Endodermal cell (in vitro differentiated cells): ENCODE measurements at places on chromosomes 11 and 22.
A peak's percentile ranks its signal among the peaks of the same experiment; 100 is the strongest.

DNA sequence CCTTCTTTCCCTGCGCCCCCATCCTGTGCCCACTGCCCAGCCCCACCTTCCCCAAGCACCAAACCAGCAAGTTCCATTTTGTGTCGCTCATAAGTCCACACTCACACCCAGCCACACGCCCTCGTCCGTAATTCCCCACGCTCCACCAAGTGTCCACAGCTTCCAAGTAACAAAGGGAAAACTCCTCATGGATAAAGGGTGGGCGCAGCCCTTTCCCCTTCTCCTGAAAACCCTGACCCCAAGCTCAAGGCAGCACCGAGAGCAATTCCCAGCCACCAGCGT lies 458 bp downstream of the FXYD6 start:
- DNase-seq: no peak

GRCh38 chr11:95584589-95584988 lies 205.0 kb downstream of the FAM76B start:
- no peak for DNase-seq

DNA sequence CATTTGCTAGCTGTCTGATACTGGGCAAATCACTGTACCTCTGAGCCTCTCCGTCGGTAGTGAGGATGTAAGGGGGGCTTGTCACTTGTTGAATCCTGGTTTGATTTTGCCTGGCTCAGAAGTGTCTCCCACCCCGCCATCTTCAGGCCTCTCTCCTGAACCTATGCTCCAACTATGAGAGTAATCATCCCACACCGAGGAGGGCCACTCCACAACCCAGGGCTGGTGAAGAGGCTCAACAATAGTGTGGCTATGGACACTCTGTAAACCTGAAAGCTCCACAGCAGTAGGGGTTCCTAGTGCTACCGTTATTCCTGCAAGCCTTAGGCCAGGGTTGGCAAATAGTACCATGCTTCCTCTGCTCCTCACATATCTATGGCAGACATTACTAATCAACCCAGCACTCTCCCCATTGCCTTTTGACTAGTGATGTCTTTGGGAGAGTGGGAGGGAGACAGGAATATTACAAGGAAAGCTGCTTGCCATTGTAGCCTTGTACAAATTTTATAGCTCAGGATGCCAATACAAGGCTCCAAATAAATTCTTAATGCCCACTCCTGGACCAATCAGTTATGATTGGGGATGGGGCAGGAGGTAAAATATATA lies 134.0 kb upstream of the TEAD1 start:
- no peak for DNase-seq

GRCh38 chr22:49183208-49183825 lies 644.4 kb downstream of the BRD1 start:
- DNase-seq: no peak

DNA sequence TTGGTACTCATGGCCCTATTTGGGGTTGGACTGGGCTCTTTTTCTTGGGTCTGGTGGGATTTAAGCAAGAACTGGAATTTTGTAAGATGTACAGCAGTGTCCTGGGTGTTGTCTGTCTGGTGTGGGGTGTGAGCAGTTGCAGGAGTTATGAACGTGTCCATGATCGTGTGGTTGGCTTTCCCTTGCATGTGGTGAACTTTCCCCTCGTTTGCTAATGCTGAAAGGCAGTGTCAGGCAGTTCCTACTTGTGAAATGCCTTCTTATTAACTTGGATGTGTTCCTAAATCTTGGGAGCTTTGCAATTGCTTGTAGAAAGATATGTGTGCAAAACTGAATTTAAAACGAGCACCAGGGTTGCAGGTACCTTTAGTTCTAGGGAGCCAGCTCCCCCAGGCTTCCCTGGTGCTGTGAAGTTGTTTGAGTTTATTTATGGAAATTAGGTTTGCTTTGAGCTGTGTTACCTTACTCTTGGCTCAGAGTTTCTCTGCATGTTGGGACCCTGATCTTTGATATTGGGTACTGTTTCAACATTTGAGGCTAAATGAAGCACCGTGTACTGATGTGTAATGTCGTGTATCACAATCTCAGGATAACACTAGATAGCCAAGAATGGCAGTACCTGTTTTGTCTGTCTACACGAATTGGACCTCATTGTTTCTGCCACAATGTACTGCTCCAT lies 35.8 kb upstream of the HSD17B12 start:
- no peak for DNase-seq

DNA sequence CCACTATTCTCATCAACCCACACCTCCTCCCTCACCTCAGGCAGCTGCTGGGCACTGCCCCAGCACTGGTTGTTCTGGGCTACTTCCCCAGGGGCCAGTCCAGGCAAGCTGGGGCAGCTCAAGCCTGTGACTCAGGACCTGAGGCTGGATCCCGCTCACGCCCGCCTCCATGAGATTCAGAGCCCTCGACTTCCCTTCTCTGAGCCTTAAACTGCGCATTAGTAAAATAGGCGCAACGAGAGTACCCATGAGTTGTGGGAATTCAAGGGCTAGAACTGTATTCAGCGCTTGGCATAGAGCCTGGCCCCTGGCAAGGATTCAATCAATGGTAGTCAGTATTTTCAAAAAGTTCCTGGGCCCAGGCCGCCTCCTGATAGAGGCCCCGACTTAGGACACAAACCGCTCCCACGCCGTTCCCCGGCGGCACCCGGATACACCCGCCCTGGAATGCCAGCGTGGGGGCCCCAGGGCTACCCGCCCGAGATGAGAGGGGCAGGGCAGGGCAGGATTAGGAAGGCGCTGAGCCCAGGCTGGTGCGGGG lies 723 bp upstream of the CD82 start:
- DNase-seq: peak; percentile 74

DNA sequence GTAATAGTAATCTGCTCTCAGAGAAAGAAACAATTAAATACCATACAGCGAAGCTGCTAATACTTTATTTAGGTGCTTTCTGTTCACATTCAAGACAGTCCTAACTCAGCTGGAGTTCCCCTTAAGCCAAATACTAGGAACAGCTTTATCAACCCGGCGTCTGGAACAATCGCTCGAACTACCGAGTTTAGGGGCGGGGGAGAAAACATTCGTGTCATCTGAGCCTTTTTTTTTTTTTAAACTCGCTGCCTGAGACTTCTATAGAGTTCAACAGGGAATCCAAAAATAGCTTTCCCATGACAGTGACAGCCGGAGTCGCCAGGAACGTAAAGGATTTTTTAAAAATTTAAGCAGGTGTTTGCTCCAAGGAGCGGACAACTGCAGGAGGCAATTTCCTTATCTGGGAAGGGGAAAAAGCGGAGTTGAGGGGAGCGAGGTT lies 852 bp downstream of the TRAF6 start:
- DNase-seq: no peak

- DNase-seq: no peak
These were observed 13.1 kb downstream of the MS4A15 start for GRCh38 chr11:60769811-60770210.

GRCh38 chr11:47366020-47366490 lies 12.3 kb downstream of the SPI1 start:
- DNase-seq: no peak

DNA sequence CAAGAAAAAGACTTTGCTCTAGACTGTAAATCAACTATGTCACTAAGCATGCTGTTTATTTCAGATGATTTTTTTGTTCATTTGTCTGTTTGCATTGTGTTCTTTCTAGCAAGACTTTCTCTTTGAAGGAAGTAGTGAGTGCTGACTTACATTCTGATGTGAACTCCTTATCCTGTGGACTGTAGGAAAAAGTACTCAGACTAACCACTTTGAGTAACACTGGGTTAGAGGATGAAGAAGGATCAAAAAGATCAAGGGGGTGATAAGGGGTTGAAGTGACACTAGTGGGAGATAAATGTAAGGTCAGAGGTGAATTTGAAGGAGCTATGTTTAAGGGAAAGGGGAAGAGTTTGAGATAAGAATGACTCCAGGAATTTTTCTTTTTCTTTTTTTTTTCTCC lies 369.4 kb downstream of the NELL1 start:
- no peak for DNase-seq

DNA sequence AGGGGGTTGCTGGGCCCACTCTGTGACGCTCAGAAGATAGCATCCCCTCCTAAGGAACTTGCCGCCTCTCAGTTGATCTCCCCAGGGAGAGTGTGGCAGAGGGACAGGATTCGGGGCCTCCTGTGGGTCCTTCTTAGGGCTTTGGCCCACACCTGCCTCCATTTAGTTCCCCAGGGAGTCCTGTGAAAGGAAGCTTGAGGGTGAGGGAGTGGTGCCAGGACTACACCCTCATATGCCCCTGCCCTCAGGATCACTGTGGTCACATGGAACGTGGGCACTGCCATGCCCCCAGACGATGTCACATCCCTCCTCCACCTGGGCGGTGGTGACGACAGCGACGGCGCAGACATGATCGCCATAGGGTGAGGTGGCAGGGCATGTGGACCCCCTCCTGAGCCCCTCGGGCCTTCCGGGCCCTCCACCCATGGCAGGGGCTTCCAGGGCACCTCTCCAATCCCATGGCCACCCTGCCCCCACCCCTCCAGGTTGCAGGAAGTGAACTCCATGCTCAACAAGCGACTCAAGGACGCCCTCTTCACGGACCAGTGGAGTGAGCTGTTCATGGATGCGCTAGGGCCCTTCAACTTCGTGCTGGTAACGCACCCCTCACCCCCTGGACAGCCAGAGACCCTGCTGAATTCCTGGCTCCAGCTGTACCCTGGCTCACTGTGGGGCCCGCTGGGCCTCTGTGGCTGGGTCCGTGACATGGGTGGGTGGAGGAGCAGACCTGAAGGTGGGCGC lies 3.5 kb downstream of the INPP5J start:
- peak; percentile 52 for DNase-seq

GRCh38 chr11:128291835-128292234 lies 295.5 kb downstream of the ETS1 start:
- no peak for DNase-seq

- DNase-seq: peak; percentile 71
These were observed 63.5 kb downstream of the SIK2 start for GRCh38 chr11:111665777-111666176.

DNA sequence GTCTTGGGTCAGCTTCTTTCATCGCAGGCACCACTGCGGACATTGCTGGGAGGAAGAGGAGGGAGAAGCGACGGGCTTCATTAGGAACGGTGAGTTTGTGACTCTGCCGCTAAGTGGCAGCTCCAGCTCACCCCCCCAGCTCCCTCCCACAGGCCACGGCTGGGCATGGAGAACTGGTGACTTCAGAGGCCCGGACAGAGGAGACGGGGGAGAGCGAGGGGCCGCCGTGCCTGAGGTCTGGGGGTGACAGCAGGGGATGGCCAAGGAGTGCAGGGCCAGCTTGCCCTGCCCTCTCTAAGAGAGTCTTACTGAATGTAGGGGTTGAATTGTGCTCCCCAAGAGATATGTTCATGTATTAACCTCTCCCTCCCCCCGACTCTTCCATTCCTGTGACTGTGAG lies 13.9 kb upstream of the NFAM1 start:
- DNase-seq: no peak
